Prostate gland (tissue), 2 donors: ENCODE measurements at places on chromosomes 5 and 9.

- DNase-seq: no peak
Observed at GRCh38 chr5:39228596-39228995, 9.2 kb upstream of the FYB1 start.

- DNase-seq: peak; percentile 9
Observed at GRCh38 chr9:20989923-20990341, 41.5 kb downstream of the HACD4 start.

- DNase-seq: peak; percentile 26
Observed at GRCh38 chr5:113336975-113337374, 97.8 kb downstream of the TSSK1B start.

DNA sequence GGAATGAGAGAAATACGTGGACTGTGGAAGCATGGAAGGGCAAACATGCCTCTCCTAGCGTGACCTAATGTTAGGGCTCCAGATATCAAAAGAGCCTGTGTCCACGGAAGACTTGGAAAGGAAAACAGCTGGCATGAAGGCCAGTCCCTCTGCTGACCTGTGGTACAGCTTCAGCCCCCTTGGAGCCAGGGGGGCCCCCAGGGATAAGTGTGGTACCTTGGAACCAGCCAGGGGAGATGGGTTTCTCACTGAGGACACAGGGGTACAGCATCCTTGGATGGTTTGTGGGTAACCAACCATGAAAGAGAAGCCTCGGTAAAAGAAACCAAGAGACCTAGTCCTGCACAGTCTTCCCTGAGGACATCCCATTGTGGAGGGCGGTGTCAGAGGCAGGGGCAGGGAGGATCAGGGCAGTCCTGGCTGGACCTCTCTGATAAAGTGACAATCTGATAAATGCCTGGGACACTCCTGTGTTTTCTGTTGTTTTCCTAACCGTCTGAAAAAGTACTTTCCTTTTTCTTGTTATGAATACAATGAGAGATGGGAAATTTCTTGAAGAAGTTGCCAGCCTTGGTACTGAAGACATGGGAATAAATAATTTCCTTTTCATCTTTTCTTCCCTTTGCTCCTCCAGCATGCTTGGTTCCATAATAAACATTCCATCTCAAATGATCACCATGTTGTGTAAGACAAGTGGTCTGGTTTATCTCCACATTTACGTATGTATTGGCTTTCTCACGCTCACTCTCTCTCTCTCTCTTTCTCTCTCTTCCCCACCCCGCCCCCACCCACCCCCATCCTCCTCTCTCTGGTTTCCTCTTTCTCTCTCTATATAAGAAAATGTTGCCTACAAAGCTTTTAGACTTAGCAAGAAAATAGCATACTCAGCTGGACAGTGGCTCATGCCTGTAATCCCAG lies 102.1 kb downstream of the SUSD1 start:
- DNase-seq: no peak
